Fibroblast of skin of back (primary cell): ENCODE measurements at places on chromosomes 12 and 14.

GRCh38 chr12:94909663-94910062 lies 93.8 kb downstream of the NDUFA12 start:
- no peak for DNase-seq

- DNase-seq: peak; percentile 12
These were observed 9.6 kb downstream of the PFKM start for GRCh38 chr12:48128800-48129199.

GRCh38 chr12:48828841-48829575 lies 10.7 kb downstream of the CACNB3 start:
- no peak for DNase-seq

- DNase-seq: peak; percentile 81
These were observed 3.0 kb downstream of the GAS2L3 start for GRCh38 chr12:100576331-100577036.

- DNase-seq: no peak
These were observed 5.8 kb downstream of the HNRNPC start for GRCh38 chr14:21263284-21264024.

DNA sequence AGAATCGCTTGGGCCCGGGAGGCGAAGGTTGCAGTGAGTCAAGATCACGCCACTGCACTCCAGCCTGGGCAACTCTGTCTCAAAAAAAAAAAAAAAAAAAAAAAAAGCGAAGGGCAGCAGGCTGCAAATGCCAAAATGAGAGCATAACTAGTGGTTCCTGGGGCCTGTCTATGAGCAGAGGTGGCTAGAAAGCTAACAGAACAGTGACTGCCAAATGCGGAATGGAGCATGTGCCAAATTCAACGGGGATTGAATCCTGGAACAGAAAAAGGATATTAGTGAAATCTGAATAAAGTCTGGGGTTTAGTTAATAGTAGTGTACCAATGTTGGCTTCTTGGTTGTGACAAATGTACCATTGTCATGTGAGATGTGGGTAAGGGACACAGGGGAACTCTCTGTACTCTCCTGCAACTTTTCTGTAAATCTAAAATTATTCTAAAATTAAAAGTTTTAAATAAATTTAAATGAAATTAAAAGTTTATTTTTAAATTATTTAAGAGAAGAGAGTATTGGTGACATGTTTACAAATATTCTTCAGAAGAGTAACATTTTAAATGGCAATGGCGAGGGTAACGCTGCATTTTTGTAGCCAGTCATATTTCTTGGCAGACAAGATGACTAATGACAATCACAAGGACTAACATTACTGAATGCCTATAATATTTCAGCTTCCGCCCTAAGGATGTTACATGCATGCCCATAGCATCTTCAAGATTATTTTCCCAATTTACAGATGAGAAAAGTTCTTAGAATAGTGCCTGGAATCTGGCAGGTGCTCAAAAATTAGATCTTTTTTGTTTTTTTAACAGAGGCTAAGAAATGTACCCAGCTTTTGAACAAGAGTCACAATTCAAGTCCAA lies 28.9 kb upstream of the NUDT4 start:
- DNase-seq: peak; percentile 71

DNA sequence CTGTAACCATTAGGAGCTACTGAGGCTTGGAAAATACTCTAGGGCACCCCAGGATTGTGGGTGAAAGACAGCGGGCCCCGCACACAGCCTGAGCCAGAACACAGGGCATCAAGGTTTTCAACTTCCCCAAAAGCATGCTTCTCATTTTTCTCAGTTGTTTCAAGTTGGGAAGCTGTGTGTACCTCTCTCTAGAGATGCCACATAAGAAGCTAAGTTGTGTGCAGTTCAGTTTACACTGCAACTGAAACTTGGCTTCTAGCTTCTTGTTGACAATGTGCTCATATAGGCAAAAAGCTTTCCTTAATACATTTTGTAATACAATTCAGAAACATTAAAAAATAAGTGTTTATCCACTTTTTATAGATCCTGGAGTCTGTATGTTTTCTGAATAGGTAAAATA lies 88.1 kb upstream of the PTPRR start:
- no peak for DNase-seq

DNA sequence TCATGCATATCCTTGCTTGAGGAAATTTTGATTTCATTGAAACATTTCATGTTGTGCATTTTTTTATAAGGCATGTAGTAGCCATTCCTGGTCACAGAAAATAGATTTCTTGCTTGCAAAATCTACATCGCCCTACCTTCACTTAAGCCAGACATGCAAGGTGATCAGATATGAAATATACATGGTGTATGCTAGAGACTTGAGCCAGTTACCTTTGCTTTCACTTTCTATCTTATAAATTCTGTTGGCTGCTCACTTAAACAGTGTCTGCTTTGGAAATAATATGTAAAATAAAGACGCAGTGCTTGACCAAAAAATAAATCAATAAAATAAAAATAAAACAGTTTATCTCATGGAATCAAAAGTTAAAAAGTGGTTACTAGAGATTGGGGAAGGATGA lies 136.5 kb downstream of the LRFN5 start:
- DNase-seq: no peak

DNA sequence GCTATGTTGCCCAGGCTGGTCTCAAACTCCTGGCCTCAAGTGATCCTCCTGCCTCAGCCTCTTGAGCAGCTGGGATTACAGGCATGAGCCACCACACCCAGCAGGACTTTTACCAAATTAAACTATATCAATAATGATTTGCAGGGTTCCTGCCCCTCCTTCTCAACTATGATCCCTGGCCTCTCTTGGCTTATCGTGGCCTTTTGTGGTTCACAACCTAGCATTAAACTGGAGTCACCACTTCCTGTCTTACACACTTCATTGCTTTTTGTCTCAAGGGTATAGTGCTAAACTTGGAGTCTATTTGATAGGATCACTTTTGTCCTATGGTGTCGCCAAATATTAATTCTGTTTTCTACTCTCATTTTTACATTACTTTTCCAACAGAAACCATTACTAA lies 64.5 kb downstream of the SEC23A start:
- no peak for DNase-seq

GRCh38 chr14:30242744-30243143 lies 315.1 kb upstream of the PRKD1 start:
- DNase-seq: no peak

GRCh38 chr12:16165506-16165905 lies 112.0 kb downstream of the SLC15A5 start:
- peak; percentile 34 for DNase-seq

- no peak for DNase-seq
These were observed 56.9 kb downstream of the OTX2 start for GRCh38 chr14:56753396-56753795.

- DNase-seq: no peak
These were observed 85.5 kb downstream of the SSPN start for GRCh38 chr12:26280869-26281268.

DNA sequence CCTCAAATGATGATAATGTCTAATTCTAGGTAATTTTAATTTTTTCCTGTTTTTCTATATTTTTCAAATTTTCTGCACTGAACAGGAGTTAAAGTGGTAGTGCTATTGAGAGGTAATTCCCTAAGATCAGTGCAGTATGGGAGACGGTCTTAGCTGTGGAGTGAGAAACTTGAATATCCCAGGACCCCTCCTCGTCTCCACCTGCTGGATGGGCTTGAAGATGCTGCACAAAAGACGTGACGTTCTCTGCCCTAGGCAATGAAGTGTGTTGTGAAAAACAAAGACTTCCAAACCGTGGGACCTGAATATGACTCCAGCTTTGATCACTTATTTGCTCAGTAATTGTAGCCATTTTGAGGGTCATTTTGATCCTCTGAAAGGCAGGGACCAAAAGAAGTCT lies 298.1 kb downstream of the VRK1 start:
- DNase-seq: no peak

GRCh38 chr12:49487605-49488004 lies 51.2 kb upstream of the KCNH3 start:
- peak; percentile 34 for DNase-seq

- DNase-seq: no peak
These were observed 76.0 kb downstream of the RFLNA start for GRCh38 chr12:124370851-124371250.

DNA sequence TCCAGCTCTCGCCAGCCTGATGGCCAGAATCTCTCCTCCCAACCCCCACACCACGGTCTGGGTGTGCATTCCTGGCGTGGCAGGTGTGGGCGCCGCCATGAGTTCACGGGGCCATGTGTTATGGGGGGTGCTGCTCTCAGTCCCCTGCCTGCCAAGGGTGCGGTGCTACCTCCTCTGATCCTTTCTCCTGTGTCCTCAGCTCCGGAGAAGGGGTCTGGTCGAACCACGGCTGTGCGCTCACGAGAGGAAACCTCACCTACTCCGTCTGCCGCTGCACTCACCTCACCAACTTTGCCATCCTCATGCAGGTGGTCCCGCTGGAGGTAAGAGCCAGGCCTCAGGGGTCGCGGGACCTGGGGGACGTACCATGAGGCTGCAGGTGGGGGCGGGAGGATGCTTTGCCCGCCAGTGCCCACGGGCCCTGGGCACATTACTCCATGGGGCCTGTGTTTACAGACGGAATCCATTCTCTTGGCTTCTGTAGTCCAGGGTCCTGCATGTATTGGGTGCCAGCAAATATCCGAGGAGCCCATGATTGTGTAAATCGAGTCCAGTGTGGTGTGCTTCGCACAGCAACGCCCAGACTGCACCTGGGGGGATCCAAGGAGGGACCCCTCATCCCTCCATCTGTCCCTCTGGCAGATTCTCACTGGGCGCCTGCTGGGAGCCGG lies 130.8 kb downstream of the ADGRD1 start:
- no peak for DNase-seq

DNA sequence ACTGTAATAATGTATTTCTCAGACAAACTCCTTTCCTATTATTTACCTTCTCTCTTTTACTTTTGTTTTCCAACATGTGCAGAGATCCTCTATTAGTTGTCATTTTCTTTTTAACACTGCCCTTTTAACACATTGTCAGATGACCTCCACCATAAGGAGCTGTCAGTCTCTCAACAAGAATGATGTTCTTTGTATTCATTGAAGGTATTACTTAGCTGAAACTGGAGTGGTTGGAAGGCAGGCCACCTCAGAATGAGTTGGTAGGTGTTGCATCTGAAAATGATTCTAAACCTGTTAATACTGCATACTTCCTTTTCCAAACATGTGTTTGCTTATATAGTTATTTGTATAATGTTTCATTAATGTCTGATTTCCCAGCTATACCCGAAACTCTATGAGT lies 16.9 kb downstream of the TMEM117 start:
- DNase-seq: no peak

- DNase-seq: peak; percentile 45
These were observed 62.4 kb downstream of the ADCK1 start for GRCh38 chr14:77862154-77862786.

DNA sequence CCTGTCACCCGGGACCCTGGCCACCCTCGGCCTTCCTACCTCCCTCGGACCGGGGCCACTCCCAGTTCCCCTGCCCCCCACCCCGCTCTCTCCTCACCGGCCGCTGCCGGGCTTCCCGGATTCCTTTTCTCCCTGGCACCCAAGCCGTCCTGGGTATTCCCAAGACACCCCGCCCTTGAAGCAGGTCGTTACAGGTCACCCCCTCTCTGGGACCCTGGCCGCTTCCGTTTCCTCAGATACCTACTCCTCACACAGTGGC lies 493 bp downstream of the NUMB start:
- no peak for DNase-seq

- DNase-seq: peak; percentile 5
These were observed 75.5 kb downstream of the RAD52 start for GRCh38 chr12:873954-874353.

DNA sequence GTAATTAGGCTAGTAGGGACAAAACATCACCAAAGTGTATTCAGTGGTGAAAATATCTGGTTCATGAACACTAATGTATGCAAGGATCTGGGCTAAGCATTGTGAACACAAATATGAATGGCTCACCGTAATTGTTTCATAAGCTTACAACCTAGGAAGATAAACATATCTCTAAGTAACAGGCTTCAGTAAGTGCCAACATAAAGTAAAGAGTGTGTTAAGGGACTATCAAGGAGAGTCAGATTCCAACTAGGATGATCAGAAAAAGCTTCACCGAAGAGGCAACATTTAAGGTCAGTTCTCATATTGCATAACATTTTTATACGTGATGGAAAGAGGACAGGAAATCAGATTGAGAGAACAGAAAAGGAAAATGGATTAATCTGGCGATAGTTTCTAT lies 29.4 kb downstream of the ABCC9 start:
- DNase-seq: no peak

GRCh38 chr12:79300199-79300568 lies 390.6 kb downstream of the PAWR start:
- DNase-seq: peak; percentile 27

DNA sequence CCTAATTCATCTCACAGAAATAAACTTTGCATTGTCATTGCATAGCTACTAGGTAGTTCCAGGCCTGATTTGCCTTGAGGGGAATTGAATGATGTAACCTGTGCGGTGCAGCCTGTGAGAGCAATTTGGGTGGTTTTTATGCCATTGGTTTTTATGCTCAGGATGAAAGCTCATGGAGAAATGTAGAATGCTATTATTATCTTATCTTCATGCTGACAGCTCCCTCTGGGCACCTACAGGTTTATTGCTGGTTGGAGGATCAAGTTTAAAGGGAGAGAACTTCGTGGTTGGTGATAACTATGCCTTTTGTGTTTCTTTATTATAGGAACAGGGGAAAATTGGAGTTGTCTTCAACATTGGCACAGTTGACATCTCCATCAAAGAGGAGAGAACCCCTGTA lies 547.9 kb downstream of the DIO2 start:
- no peak for DNase-seq

GRCh38 chr12:102879144-102879763 lies 37.8 kb downstream of the PAH start:
- DNase-seq: peak; percentile 60

- DNase-seq: no peak
These were observed 1.7 kb downstream of the HSPA2 start for GRCh38 chr14:64541972-64542835.

DNA sequence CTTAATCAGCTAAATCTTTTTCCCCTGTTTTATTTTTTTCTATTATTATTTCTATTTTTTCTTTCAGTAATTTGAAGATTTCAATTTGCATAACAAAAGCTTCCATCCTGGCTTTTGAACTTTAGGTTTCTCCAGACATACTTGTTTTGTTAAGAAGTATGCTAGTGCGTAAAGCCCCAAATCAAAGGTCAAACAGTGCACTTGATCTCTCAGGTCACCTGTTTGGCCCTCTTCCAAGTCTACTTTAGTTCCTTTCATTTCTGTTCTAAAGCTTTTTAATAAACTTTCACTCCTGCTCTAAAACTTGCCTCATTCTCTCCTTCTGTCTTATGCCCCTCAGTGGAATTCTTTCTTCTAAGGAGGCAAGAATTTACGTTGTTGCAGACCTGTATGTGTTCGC lies 54.6 kb upstream of the ATXN7L3B start:
- DNase-seq: no peak
